ENCODE measurements at places on chromosomes 16 and 17.

DNA sequence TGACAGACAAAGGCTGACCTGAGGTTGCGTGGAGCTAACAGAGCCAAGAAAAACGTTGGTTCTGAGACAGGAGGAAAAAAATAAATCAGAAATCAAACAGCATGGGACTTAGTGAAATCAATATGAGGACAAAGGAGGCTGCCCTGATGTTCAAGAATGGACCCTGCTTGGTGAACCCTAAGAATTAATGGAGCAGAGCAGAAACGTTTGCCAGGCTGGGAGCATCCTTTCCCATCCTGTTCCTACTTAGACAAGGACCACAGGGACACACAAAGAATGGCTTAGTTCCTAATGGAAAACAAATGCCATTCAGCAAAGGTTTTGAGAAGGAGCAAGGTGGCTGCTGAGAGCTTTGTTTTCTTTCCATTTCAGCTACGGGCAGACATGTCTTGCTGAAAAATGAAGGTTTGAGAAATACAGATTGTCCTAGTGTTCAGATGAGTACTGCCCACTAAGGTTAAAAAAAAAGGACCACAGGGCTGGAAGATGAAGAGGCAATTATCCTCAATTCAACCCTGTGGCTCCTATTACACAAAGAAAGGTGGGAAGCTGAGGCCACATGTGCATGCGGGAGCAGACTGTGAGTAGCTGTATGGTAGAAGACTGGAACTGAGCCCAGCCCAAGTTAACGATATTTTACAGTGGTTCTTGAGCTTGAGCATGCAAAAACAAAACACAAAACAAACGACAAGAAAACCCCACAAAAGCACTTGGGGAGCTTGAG lies 230.1 kb downstream of the SLC39A11 start:
- DNase-seq = no peak

DNA sequence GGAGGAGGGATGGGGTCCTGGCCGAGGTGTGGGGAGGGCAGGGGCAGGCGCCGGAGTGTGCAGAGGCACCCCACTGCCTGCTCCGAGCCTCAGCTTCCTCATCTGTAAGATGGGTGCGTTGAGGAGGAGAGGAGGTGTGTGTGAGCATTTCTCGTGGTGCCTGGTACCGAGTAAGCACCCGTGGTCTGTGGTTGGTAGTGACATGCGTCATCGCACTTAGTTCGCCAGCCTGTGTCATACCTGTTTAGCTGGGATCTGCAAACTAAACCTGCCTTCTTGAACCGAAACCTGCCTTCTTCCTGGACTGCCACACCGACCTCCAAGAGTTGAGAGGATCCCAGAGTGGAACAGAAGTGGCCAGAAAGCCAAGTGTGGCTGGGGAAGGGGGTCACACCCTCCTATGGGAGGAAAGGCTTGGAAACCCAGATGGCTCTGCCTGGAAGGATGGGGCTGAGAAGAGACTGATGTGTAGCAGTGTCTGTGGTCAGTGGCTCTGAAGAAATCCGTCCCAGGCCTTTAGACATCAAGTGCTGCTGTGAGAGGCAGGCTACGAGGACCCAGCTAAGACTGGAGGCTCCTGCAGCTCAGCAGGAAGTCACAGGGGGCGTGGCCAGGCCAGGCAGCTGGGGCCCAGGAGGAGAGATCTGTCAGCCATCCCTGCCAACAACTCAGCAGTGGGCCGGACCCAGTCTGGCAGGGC lies 162.6 kb upstream of the PLCG2 start:
- DNase-seq = peak; percentile 69

GRCh38 chr17:4307179-4307930 lies 43.6 kb upstream of the ANKFY1 start:
- no peak for DNase-seq

DNA sequence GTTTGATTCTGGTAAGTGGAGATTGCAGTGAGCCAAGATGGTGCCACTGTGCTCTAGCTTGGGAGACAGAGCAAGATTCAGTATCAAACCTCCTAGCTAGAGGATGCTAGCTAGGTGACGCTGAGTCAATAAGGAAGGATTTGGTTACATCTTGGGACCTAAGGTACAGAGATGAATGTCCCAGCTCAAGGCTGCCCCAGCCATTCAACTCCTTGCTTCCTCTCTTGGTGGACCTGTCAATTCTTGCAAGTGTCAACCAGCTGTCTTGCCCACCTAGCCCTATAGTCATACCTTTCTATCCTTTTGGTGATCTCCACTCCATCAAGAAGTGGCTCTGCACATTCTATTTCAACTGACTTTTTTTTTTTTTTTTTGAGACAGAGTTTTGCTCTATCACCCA lies 1.4 kb upstream of the MILR1 start:
- DNase-seq = no peak

DNA sequence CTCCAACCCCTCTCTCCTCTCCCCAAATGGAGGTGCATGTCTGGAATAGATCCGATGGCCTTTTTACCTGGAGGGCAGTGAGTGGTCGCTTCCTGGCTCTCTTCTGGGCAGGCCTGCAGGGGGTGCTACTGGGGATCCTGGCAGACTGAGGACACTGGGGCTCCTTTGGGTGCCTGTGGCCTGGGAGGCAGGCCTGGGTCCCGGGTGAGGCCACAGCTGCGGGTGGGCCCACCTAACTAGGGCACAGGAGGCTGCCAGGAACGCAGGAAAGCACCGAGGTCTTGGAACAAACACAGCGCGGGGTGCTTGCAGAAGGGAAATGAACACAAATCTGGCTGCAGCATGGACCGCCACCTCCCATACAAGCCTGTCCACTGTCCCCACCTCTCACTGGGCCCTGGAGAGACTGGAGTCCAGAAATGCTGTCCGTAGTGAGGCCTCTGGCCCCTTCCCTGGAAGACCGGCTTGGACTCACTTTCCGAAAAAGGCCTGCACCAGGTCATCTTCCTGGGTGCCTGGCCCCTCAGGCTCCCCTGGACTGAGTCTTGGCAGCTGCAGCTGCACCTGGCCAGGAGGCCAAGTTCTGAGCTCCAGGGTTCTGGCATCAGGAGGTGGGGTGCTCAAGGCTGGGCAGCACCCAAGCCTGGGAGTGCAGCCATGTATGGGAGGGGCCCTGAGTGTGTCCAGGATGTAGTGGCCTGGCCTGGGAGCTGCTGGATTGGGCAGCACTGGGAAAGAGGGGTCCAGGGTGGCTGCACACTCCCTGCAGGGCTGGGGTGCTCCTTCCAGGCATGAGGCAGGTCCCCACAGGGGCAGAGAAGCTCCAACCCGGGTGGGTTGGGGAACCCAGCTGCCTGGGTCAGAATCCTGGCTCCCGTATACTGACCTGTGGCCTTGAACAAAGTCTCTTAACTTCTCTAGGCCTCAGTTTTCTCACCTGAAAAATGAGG lies 195.1 kb downstream of the IRF8 start:
- DNase-seq = no peak

DNA sequence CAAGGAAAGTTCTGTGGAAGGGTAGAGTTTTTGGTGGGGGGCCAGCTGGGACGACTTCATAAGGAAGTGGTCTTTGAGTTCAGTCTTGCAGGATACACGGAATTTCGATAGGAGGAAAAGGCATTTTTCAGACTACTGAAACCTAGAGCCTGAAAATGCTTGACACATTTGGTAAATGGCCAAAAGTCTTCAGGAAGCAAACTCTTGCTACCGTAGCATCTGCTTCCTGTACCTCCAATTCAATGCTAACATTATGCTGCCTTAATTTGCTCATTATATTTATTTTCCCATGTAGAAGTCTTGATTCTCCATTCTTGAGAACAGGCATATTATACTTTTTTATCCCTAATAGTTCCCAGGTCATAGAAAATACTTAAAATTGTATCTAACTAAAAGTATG lies 129.3 kb upstream of the MED13 start:
- no peak for DNase-seq

DNA sequence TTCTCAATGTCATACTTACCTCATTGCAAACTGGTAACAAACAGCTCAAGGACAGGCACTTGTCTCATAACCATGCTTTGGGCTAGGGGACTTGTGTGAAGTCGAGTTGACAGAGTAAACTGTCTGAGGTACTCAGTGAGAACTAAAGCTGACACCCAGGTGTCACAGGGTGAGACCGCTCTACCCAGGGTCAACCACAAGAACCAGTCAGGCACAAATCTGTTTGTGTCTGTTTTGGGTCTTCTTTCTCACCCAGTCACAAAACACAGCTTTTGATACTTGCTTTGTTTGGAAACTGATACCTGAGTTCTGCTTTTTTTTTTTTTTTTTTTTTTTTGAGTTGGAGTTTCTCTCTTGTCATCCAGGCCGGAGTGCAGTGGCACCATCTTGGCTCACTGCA lies 161.1 kb downstream of the STX8 start:
- no peak for DNase-seq

DNA sequence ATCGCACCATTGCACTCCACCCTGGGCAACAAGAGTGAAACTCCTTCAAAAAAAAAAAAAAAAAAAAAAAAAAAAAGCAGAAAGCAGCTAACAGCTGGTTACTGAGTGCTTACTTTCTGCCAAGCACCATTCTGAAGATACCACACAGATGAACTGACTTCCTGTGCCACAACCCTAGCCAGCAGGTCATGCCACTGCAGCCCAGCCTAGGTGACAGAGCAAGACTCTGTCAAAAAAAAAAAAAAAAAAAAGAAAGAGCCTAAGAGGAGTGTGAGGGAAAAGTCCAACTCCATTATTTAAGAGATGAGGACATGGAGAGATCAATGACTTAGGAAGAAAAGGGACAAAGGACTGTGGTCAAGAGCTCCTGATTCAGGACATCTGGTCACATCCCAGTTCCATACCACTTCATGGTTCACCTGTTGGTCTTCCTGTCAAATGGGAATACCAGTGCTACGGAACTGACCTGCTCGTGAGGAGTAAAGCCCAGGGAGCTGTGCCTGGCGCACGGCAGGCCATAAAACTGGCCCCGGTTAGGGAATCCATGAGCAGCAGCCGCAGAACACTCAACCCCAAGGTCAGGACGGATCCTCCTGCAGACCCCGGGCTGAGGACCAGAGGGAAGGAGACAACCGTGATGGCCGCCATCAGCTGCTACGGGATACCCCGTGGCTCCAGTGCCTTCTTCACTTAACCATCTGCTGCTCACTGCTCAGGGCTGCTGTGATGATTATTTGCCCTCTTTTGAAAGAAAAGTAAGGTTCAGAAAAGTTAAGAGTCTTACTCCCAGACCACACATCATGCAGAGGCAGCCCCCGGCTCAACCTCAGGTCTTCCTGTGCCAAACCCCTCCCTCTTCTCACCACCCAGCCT lies 950 bp downstream of the KLHDC4 start:
- DNase-seq = no peak

- DNase-seq = no peak
Observed at GRCh38 chr17:8830141-8830540, 31.0 kb upstream of the MFSD6L start.

- DNase-seq = no peak
Observed at GRCh38 chr17:12365805-12366204, 299.9 kb upstream of the MYOCD start.

- peak; percentile 78 for DNase-seq
Observed at GRCh38 chr17:47253541-47254402, at the start of gene ITGB3. Gene ITGB3, plus strand, starts transcription at chr17:47253827. Its CDS starts 35 bp downstream, at chr17:47253862.

GRCh38 chr16:2711370-2712062 lies 8.5 kb downstream of the PRSS27 start:
- DNase-seq = no peak

- no peak for DNase-seq
Observed at GRCh38 chr17:19873346-19873745, 5.6 kb upstream of the ULK2 start.

DNA sequence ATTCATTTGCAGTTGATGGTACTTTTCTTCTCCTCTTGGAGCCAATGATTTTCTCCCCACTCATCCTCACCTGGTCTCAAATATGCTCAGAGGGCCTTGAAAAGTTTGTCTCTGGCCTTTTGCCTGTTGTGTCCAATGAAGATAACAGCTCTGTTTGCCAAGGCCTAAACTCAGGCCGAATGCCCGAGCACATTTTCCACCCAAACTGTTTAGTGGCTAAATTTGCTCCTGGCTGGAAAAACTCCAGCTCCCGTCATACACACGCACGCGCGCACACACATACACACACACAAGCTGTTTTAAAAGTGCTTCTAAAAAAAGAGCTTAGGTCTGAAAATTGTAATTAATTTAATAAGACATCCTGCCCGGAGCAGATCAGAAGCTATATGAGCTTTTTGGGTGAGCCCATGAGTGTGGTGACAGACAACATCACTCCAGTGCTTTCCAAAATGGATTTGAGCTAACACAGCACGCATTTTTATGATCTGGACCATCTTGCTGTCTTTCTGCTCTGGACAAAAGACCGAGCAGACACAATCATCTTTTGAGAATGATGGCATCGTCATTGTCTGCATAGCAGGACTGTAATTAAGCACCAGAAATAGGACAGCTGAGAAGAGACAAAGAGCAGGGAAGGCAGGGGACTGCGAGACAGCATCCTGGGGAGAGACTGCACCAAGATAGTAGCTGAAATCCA lies 48.9 kb downstream of the IRX6 start:
- no peak for DNase-seq

DNA sequence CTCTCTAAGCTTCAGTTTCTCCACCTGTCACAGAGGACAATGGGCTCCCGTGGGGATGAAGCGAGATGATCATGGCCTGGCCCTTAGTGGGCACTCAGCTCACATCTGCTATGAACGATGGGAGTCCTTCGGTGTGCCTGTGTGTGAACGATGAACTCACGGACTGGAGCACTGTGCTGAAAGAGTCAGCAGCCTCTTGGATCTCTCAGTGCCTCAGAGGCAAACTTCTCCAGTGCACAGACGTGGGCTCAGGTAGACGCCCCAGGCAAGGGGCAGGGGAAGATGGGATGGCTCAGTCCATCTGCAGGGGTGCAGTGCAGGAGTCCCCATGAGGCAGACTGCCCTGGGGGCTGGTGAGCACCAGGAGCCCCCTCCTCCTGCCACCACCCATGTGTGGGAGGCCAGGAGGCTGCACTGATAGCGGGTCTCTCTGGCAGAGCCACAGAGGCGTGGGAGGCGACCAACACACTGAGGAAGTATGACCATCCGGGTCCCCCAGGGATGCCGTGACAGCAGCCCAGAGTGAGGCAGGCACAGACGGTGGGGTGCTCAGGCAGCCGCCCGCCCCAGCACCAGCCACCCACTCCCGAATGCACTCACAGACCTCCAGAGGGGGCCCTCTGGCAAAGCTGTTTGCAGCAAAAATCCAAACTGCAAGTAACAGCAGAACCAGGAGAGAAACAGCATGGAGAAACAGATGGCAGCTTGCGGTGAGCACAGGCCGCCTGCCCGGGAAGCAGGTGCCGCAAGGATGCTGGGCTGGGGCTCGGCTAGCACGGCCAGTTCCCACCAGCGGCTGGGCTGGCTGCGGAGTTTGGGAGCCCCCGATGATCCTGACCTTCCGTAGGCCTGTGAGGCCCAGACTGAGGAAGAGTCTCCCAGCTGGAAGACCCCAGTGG lies 82.7 kb downstream of the RPH3AL start:
- DNase-seq = no peak

GRCh38 chr17:79365836-79366770 lies 244.7 kb downstream of the RBFOX3 start:
- DNase-seq = no peak

- peak; percentile 80 for DNase-seq
Observed at GRCh38 chr16:89216315-89217137, 977 bp upstream of the ZNF778 start.

DNA sequence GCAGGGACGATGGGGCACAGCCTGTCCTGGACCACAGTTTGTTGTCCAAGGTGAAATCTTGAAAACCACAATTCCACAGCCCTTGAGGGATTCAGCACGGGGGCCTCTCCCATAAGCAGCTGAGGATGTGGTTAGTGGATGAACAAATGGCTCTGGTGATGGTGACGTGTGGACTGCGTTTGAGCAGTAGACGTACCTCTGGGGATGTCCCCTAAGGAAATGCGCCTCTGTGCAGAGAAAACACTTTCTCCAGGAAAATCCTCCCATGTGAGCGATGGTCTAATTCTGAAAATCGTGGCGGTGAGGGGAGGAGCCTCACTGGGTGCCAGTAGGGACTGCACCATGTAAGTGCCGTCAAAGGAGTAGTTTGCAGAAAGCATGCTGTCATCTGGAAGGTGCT lies 2.7 kb upstream of the SEPTIN12 start:
- DNase-seq = no peak

Measured in activated naive CD8-positive, alpha-beta T cell treated with anti-CD3 and anti-CD28 coated beads for 36 hours (primary cell).